ENCODE measurements at places on chromosomes 16 and 17. TPM values are rescaled to one million over a fixed set of nuclear protein-coding genes. Genes with fewer than 3 reads are reported as not detected.

PDE6G gene
- 3.2 TPM for total RNA-seq

C1QL1 gene
- total RNA-seq, result 0.76 TPM

LITAFD gene
- total RNA-seq, result not detected

TMEM11 gene
- 17.4 TPM for total RNA-seq

FAM20A gene
- total RNA-seq, result 77.7 TPM

RILP gene
- total RNA-seq, result 17.1 TPM

SCNN1B gene
- total RNA-seq, result 7.8 TPM

CSH1 gene
- total RNA-seq, result not detected

TSNAXIP1 gene
- 3.9 TPM for total RNA-seq

RNF157 gene
- 4.8 TPM for total RNA-seq

ARHGAP23 gene
- total RNA-seq, result 53.8 TPM
